IPS-NIHi11 (cell line): ENCODE measurements at places on chromosomes 12 and 14.

- no peak for DNase-seq
Observed at GRCh38 chr14:35509846-35510245, 24.1 kb upstream of the INSM2 start.

DNA sequence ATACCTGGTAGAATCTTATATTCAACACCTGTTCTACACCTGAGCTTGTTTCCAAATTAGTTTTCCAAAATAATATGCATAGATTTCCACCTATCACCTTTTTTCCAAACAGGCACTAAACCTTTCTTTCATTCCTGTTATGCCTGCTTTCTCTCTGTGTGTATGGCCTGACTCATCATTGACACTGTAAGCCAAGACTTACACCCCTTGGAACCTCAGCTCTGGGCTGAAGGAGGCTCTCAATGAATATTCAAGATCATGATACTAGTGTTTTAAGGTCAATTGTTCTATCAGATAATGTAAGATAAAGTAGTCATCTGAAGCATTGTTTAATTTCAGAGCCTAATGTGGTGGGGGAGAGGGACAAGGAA is 1193.3 kb downstream of the FLRT2 start:
- no peak for DNase-seq

- DNase-seq = peak; percentile 21
Observed at GRCh38 chr12:76470028-76470939, 89.3 kb downstream of the OSBPL8 start.

DNA sequence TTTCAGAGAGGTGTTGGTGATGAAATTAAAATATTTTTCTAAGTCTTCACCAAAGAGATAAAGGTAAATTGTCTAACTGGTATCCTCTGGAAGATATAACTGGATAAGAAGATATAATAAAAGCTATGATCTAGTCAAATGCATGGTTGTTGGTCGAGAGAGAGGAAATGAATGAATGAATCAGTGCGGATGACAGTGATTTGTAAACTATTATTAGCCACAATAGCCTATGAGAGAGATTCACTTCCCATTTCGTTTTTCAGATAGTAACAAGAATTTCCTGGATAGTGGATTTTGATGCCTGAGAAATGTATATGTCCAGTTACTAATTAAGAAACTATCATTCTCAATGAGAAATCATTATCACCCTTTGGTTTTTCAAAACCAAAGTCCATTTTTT is 63.1 kb downstream of the HEATR5A start:
- no peak for DNase-seq

DNA sequence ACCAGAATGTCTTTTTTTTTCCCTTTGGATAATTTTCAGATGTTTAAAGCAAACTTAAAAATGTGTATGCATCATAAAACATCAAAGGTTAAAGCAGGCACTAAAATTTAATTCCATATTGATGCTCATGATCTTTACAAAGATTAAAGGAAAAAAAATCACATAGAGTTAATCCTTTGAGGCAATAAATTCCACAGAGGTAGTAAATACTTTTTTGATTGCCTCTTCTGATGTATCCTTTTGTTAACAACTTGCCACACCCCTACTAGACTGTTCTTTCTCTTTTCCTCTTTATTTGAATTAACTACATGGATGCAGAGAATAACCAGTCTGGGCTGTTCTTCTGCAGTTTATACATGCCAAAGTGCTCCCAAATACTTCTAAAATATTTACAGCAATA is 45.2 kb upstream of the KCNJ8 start:
- DNase-seq = no peak

DNA sequence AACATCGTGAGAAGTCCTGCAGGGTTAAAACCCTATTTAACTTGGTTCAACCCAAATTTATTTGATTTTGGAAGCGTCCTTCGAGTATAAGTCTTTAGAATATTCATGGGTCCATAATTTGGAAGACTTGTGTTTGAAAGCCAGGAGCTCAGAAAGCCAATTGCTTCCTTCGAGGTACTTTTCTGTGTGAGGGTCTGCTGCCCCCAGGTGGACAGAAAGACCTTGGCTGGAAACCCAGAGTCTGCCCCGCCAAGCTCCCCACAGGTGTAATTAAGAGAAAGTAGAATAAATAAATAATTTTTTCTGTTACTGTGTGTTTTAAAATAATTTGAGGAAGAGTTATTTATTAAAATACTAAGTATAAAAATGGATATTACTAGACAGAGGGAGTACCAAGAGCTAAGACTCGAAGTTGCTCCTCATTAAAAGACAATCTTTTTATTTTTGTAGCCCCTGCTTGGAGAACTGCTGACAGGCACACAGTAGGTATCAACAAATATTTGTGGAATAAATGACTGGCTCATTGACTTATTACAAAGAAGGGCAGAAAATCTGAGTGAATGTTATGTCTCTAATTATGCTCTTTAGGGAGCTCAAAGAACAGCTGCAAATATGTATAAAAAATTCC is 105.8 kb downstream of the PAH start:
- peak; percentile 50 for DNase-seq
